Activated CD4-positive, alpha-beta T cell treated with anti-CD3 and anti-CD28 coated beads for 36 hours (primary cell): ENCODE measurements at places on chromosomes 5 and 9. TPM values are rescaled to one million over a fixed set of nuclear protein-coding genes. Genes with fewer than 3 reads are reported as not detected.

Gene PDZD2
- total RNA-seq = 0.14 TPM

Gene MARCOL
- not detected for total RNA-seq

Gene HNRNPH1
- total RNA-seq = 659 TPM

Gene SOWAHA
- total RNA-seq = not detected

Gene PAEP
- total RNA-seq = not detected

Gene RPL37
- 1,951 TPM for total RNA-seq

Gene CXCL14
- total RNA-seq = not detected

Gene KIF4B
- 0.05 TPM for total RNA-seq

Gene PCDHB11
- total RNA-seq = not detected

Gene SLC6A18
- not detected for total RNA-seq

Gene LCN2
- not detected for total RNA-seq

Gene HRH2
- 12.3 TPM for total RNA-seq

Gene SPINK7
- total RNA-seq = not detected

Gene WNT8A
- total RNA-seq = not detected

Gene PRDM9
- not detected for total RNA-seq

Gene NDUFS6
- total RNA-seq = 37.1 TPM

Gene SPACA9
- total RNA-seq = 4.4 TPM

Gene HMGCR
- 51.1 TPM for total RNA-seq

Gene MYMK
- not detected for total RNA-seq

Gene PDE6A
- total RNA-seq = not detected

Gene EGFLAM
- total RNA-seq = not detected

Gene C9orf153
- total RNA-seq = 0.46 TPM
